ENCODE measurements at places on chromosomes 5 and 9.

DNA sequence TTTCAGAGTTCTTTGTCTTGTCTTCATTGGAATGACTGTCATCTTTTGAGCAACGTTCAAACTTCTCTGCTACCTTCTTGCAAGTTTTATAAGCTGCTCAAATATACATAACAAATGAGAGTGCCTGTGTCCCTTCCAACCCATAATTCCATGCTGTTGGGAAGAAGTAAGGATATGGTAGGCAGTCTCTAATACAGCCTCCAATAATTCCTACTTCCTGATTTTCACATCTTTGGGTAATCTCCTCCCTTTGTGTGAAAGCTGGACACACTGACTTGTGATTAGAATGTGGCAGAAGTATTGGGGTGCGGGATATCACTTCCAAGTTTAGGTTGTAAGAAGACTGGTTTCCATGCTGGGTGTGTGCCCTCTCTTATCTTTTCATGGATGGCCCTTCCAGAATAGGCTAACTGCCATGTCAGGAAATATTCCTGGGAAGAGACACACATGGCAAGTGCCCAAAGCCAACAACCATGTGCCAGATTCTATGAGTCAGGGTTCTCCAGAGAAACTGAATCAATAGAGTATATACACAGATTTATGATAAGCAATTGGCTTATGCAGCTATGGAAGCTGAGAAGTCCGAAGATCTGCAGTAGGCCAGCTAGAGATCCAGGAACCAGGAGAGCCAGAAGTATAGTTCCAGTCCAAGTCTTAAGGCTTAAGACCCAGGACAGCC lies 531.3 kb downstream of the NTRK2 start:
- DNase-seq, result no peak

GRCh38 chr5:123875561-123876275 lies 363.7 kb downstream of the CSNK1G3 start:
- DNase-seq, result no peak

DNA sequence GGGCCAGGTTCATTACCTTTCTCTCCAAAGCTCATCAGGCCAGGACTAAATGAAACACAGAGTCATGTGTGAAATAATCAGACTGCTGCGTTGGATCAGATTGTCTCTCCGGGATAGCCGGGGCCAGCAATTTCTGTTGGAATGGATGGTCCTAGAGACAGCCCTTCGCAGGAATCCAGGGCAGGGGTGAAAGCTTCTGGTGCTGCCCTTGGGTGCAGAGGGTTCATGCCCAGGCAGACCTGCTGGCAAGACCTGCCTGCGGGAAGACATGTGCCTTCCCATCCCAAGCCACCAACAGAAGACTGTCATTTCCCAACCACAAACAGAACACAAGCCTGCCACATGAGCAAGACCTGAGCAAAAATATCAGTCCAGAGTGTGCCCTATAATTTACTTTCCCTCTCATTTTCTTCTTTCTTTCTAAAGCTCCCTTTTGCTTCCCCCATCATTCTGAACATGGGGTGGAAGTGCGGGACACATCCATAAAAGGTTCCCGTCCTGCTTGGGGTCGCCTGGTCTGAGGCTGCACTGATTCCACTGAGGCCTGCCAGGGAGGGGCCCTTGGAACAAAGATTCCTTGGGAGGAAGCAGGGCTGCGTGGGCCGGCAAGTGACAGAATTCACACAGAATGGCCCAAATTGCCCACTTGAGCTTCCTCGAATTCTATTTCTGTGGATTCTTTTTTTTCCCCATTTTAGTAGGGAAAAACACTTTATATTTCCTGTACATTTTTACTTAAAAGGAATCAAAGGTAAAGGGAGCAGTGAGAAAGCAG lies 57.3 kb downstream of the UBE2QL1 start:
- DNase-seq, result no peak

- no peak for DNase-seq
Measured at GRCh38 chr9:34139477-34140146, 13.1 kb upstream of the DCAF12 start.

DNA sequence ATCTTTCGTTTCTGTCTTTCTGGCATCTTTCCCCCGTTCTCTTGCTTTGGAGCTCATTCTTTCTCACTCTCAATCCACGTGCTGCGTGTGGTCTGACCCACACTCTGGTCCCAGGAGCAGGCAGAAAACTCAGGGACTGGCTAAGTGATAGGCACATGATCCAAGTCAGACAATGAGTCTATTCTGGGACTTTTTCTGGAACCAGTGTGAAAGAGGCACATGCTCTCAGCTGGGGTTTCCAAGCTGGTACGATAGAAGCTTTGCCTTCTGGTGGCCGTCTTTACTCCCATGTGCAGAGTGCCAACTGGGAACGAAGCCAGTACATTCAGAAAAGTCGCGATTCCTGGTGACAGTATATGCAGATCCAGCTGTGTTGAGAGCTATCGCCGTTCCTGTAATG lies 94.4 kb downstream of the PDZD2 start:
- DNase-seq, result no peak

DNA sequence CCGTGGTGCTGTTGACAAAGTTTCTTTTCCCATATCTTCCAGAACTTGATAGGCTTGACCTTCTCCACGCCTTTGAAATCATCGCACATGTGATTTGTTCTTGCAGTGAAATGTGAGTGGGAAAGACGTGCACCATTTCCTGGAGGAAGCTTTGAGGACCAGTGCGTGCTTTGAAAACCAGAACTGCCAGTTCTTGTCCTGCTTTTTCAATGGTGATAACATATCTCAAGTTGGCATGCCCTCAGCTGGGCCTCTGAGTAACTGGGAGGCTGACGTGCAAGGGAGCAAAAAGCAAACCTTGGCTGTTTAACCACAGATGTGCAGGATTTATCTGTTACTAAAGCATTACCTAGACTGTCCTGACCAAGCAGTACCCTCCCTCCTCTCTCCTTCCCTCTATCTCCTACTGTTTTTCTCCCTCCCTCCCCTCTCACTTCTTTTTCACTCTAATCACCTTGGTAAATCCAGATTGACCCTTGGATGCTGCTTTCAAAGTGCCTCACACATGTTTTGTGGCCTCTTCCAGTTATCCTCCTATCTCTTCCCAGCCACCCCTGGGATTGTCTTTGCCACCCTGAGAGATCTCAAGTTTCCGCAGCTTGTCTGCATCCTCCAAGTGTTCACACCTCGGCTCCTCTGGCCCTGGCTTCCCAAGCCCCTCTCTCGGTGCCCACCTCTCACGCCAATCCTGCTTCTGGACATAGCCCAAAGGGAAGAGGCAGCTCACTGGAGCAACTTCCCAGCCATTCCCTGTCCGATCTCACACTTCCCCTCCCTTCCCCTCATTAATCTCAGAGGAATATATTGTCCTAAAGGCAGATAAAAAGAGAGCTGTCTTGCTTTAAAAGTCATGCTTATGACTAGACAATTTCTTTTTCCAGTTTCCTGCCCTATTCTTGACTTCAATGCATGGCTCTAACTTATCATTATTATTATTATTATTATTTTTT lies 198.3 kb downstream of the ERCC6L2 start:
- no peak for DNase-seq

GRCh38 chr9:136881691-136882108 lies 4.6 kb upstream of the TRAF2 start:
- peak; percentile 23 for DNase-seq

DNA sequence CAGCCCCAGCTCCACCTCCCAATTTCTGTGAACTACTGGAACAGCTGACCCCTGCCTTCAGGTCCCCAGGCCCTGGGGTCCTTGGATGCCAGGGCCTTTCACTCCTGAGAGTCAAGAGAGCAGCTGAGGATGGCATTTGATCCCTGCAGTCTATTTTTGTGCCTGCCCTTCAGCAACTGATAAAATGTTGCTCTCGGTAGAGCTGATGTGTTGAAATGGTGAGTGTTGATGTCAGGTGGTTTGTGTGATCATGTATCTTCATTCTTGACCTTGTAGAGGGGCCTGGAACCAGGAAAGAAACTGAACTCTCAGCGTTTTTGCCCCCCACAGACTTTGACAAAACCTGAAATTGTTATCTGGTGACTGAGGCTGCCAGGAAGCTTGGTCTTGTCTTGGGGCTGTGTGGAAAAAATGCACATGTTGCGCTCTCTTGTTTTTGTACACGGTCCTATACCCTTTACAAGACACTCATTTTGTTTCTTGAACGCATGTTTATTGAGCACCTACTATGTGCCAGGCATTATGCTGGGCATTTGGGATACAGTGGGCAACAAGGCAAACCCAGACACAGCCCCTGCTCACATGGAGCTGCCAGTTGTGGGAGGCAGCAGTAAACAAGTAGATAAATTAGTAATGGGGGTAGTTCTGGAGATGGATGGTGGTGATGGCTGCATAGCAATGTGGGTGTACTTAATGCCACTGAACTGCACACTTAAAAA lies 78.3 kb downstream of the PPARGC1B start:
- DNase-seq, result no peak

Measured in stimulated activated CD8-positive, alpha-beta memory T cell treated with anti-CD3 and anti-CD28 coated beads, Interleukin-15, amount 100 ng/mL, for 4 hours (primary cell).